Activated CD4-positive, alpha-beta T cell treated with anti-CD3 and anti-CD28 coated beads, Interleukin-2, amount 10 ng/mL, durations not matched to agents 24 days and 14 days (primary cell): ENCODE measurements at places on chromosomes 6 and 20. TPM values are rescaled to one million over a fixed set of nuclear protein-coding genes. Genes with fewer than 3 reads are reported as not detected.

DNA sequence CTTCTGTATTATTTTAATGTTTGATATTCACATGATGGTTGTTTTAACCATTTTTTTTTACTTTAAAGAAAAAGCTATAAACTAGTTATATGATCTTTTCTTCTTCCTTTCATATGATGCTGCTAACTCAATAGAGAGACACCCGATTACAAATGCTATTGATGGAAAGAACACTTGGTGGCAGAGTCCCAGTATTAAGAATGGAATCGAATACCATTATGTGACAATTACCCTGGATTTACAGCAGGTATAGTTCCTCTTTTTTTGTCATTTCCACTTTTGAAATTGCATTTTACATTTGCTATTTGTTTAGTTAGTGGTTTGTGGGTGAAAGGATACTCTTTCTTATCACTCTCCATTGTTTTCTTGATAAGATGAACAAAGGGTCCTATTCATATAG is 176.7 kb downstream of the LAMA2 start:
- no peak for DNase-seq

DNA sequence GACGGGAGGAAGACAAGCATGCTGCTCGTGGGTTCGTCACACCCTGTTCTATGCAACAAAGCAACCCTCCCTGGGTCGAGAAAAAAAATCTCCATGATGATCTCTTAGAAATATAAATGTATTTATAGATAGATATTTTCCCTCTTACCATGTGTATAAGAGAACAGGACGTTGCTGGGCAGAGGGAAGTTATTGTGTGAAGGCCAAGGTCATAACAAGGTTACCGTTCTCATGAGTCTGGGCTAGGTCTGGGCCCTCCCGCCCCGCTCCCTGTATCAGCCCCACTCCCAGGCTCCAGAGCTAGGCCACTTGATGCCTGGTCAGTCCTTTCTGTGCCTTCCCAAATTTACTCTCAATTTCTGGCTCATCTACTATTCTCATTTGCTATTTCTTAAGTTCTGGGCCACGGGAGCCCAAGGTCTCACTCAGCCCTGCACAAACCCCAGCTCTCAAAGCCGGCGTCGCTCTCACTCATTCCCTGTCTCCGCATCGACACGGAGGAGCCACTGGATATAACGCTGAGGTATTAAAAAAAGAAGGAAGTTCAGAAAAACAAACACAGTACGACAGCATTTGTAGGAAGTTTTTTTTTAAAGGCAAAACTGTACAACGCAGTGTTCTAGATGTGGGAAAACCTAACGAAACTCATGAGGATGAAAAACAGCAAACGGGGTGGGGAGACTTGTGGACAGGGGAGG is 96.8 kb downstream of the PSMG4 start:
- DNase-seq = no peak

DNA sequence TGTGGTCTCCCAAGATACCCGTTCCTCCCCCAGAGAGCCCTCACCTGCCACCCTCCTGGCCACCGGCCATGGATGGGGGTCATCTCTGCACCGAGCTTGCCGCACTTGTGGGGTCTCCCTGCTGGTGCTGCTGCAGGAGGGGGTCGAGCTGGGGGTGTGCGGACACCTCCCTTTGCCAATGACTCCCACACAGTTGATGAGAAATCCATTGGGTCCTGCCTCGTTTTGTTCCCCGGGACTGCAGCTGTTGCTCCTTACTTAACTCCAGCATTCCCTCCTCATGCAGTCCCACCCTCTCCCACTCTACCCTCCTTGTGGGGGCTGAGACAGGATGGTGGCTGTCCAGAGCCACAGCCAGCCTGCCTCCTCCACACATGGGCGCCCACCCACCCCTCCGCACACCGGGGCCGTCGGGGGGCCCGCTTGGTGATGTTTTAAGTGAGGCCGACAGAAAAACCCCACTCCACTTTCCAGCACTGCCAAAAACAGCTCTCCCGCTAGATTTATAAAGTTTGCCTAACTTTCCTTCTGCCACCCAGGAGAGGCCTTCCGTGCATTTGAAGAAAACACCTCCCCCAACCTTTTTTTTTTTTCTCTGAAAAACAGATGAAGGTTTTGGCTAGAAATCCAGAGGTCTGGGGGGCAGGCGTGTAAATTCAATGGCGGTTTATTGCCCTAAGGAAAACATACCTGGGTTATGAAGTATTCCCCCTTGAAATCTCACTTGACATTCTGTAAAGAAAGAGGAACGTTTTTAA is 53.5 kb upstream of the APCDD1L start:
- DNase-seq = no peak

The TFAP2B gene
- not detected in 2 replicates for total RNA-seq
